ENCODE measurements at places on chromosomes 7 and 10.

DNA sequence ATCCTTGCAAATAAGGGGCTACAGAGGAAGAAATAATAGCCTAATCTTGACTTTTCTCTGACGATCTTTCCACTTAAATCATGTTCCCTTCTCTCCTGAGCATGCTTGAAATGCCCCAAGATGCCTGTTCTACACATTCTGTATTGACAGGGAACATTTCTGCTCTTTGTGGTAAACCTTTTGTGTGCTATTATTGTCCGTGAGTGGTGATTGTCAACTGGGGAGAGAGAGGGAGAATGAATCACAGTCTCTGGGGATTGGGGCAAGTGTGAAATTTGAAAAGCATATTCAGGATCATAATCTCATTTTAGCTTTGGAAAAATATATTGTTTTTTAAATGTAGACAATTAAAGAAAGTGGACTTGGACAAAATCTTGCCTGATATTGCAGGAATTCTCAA, 20.6 kb downstream of the UBTD1 start:
- no peak for DNase-seq

DNA sequence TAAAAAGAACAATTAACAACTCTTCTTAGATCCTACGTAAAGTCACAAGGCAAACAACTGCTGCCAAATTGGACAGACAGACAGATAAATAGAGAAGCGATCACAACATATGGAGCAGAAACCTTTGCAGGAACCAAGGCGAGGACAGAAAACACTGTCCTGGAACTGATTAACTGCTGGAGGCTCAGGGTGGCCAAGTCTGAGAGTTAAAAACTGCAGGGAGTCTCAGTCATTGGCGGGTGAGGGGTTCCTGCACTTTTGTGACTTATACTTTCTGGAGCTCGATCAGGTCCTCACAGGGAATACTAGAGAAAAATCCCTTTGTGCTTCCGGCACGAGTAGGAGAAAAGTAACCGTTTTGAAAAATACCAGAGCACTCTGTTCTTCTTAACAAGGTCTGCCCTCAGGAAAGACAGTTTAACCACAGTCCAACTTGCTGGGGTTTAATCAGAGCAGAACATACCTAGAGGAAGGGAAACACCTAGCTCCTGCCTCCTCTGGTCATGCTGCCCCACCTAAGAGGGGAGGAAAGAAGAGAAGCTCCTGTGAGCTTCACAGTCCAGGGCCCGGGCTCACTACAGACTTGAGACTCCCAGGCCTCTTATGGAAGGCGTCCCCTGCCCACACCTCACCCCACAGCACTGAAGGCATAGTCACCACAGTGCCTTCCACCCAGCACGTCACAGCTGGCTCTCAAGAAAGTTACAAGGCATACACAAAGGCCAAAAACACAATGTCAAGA, 74.9 kb downstream of the LARP4B start:
- DNase-seq, result no peak

DNA sequence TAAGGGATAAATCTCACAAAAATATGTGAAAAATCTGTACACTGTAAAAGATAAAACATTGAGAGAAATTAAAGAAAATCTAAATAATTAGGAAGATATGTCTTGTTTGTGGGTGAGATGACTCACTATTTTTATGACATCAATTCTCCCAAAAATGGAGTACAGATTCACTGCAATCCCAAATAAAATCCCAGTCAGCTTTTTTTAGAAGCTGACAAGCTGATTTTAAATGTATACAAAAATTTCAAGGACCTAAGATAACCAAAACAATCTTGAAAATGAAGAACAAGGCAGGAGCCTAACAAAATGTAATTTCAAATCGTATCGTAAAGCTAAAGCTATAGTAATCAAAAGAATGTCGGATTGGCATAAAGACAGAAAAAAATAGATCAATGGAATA, 458.1 kb downstream of the GRID1 start:
- no peak for DNase-seq

DNA sequence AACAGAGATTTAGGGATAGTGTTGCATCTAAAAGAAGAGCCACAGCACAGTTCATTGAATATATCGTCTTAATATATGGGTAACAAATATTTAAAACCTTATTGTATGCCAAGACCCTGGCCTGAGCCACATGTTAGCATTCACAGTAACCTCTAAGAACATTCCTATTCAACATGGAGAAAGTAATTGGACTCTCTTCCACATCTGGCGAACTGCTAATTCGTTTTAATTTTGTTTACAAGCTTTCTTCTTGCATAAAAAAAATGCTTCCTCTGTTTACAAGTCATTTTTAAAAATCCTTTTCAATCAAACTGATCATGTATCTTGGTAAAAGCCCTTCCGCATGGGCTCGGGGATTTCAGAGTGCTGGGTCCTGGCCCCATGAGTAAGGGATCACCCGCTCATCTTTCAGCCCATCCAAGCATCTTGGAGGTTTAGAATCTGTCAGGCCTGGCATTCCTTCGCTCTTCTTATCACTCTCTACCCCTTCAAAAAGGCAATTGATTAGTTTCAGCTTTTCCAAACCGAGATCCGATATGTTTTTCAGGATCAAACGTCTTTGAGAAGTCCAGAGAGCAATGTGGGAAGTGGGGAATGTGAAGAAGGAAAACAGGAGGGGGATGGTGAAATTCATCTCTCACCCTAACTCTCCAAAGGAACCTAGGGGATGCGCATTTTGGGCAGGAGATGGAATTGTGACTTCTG, 7.3 kb downstream of the TWIST1 start:
- DNase-seq, result no peak

DNA sequence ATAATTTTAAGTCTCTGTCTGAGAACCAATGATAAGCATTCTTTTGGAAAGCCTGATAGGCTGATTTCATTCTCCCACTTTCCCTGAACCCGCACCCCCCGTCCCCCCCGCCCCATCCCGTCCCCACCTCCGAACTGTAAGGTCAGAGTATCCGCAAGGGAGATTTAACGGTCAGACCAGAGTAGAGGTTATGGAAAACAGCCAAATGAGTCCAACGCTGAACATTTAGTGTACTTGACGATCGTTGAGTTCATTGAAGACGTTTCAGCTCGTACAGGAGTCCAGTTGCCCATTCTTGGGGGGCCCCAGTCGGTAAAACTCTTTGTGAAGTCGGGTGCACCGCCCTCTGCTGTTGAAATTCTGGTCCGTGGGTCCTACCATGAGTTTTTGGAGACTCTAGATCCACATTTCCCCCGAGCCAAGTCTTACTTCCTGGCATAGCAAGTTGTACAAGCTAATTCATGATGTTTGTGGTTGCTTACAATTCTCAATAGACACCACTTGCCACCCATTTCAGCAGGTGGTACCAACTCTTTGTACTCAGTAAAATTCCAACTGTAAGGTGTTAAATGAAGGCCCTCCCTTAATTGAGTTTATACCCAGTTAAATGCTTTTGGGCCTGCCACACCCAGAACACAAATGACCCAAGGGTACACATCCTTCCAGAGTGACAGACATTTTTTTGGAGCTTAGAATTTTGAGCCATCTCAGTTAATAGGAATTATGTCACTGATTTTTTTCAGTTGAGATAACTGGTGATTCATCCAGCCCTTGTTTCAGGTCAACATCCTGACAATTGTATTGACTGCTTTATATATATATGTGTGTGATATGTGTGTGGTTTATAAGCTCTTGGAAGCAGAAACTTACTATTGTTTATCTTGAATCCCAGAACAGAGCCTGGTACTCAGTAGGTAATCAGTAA, 1.2 kb downstream of the MARCHF5 start:
- peak; percentile 1 for DNase-seq

DNA sequence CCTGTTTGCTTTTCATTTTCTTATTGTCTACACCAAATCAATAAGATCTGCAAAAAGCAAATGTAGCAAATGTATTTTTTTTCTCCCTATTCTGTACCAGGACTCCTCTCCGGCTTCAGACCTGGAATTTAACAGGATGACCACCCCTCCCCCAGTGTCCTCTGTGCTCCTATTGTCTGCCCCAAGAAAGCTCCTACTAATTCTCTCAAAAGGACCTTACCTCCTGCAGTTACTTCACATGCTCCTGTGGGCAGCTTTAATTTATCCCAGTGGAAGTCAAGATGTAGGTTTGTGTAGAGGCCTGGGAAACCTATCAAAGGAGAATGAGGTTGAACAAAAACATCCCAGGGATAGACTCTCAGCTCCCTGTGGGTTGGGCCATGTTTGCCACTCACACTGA, 31.3 kb downstream of the PLXNA4 start:
- no peak for DNase-seq

DNA sequence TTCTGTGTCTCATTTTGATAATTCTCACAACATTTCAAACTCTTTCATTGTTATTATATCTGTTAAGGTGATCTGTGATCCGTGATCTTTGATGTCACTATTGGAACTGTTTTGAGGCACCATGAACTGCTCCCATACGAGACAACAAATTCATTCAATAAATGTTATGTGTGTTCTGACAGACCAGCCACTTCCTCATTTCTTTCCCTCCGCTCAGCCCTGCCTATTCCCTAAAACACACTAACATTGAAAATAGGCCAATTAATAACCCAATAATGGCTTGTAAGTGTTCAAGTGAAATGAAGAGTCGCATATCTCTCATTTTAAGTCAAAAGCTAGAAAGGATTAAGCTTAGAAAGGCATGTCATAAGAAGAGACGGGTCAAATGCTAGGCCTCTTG, 45.2 kb downstream of the RNF133 start:
- DNase-seq, result no peak

GRCh38 chr10:77496941-77497420, 140.6 kb downstream of the KCNMA1 start:
- no peak for DNase-seq

GRCh38 chr10:124453960-124454610, 4.2 kb upstream of the NKX1-2 start:
- no peak for DNase-seq

Measured in NCI-H524 treated with DMSO at 0.1 percent for 48 hours (cell line).